H7 (cell line): ENCODE measurements at places on chromosomes 4 and X.

- DNase-seq = no peak
These were observed 192.7 kb upstream of the C1QTNF7 start for GRCh38 chr4:15235135-15235534.

GRCh38 chrX:28966331-28966730 is 379.1 kb downstream of the IL1RAPL1 start:
- DNase-seq = no peak

GRCh38 chr4:18676526-18676915 is 655.0 kb upstream of the LCORL start:
- no peak for DNase-seq

DNA sequence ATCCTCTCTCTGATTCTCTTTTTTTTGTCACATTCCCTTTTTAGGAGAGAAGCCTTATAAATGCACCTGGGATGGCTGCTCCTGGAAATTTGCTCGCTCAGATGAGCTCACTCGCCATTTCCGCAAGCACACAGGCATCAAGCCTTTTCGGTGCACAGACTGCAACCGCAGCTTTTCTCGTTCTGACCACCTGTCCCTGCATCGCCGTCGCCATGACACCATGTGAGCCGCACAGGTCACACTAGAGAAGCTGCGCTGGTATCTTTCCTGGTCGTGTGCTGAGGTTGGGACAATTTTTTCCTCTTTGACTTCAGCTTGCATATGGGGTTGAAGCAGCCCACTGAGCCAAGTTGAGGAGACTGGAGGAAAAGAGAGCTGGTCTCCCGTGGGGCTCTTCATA is 52.1 kb downstream of the KLF8 start:
- DNase-seq = no peak

DNA sequence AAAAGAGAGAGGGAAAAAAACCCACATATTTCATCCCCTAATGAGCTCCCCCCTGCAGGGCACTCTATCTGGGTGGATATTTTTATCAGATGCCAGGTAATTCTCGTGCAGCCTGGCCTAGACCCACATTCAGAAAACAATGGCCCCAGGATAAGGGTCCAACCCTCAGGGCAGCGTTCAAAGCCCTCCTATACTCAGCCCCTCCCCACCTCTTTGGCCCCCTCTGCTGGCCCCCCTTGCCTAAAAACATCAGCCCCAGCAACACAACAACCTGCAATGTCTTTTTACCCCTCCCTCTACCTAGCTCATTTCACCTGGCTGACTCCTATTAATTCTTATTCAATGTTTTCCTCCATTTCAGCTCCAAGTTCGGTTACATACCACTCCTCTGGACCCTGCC is 145.4 kb upstream of the MED14 start:
- no peak for DNase-seq

GRCh38 chr4:179361978-179362486 is 1919.8 kb upstream of the AGA start:
- no peak for DNase-seq

DNA sequence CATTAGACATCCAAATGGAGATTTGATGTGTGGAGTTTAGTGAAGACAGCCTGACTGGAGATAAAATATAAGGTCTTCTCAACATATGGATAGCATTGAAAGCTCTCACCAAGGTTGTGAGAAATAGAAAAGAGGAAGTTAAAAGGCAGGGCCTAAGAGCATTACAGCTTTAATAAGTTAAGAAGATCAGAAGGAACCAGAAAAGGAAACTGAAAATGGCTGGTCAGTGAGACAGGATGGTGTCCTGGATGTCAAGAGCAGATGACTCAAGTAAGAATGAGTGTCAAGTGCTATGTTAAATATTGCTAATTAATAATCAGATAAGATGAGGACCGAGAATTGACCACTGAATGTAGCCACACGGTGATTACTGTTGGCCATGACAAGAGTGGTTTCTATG is 642.9 kb downstream of the STPG2 start:
- DNase-seq = no peak
